ENCODE measurements at places on chromosomes 6 and 20.

DNA sequence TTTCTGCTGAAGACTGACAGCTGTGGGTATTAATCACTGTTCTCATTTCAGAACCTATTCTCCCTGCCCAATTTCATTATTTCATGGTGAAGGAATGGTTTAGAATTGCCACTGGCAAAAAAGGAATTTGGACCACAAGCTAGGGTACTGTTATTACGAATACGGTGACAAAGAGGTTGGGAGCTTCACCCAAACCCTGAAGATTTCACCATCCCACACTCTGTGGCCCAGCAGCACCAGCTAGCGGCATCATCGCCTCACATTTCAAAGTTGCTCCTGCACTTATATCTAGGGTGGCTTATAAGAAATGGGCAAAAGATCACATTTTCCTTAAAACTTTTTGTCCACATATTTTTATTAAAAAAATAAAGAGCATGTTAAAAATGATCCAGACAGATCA, 236.1 kb downstream of the SYNDIG1 start:
- DNase-seq = no peak

GRCh38 chr6:25558155-25558817, 93.7 kb upstream of the SCGN start:
- DNase-seq = no peak

DNA sequence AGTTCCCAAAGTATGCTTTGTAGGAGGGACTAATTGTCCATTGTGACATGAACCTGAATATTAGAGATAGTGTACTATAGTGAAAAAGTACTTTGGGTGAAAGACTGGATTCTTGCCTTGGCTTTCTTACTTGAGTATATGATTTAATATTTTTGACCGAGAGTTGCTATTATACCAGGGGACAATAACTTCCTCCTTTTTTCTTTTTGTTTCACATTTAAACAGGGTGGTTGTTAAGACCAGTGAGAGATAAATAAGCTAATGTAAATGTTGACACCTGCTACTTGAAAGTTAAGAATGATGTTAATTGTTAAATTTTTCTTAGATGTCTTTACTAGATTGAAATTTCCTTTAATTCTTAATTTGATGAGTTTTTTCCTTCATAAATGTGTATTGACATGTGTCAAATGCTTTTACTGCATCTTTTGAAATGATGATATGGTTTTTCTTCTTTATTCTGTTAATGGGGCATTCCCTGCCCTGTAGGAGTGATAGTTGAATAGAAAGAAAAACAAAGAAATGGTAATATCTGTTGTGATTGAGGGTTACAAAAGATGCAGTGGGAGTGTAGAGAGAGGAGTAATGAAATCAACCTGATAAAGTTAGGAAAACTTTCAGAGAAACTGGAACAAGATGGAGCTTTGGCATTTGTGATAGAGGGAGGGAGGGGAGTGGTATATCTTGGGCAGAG, 48.4 kb downstream of the ZFAND3 start:
- no peak for DNase-seq

- DNase-seq = no peak
These were observed 158.0 kb downstream of the DST start for GRCh38 chr6:56484669-56485068.

DNA sequence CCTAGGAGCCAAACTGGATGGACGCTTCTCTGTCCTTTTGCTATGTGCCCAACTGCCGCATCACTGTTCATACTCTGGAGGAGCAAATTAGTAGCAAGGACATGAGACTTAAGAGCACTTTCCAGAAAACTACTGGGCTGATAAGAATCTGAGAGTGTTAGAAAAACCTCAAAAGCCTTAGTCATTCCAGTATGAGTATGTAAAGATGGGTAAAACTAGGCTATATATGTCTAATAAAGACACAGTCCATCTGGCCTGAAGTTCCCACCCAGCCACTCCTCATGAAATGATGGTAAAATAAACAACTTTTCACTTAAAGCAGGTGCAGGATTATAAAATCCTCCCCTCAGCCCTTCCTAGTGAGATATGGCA, 30.6 kb downstream of the SHLD1 start:
- DNase-seq = no peak

DNA sequence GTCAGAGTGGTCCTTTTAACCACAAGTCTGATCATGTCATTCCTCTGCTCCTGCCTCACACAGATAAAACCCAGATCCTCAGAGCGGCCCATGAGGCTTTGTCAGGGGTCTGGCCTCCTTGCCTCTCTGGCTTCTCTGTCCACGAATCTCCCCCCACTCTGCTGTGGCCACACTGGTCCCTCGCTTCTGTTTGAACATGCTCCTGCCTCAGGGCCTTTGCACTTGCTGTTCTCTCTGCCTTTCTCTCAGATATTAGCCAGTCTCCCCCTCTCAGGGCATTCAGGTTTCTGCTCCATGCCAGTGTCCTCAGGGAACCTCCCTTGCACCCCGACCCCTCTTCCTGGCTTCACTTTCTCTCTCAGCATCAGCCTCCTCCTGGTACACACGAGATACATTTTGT, 518.5 kb downstream of the PREX1 start:
- DNase-seq = no peak

- DNase-seq = no peak
These were observed 139.4 kb upstream of the AKAP12 start for GRCh38 chr6:151100326-151100725.

DNA sequence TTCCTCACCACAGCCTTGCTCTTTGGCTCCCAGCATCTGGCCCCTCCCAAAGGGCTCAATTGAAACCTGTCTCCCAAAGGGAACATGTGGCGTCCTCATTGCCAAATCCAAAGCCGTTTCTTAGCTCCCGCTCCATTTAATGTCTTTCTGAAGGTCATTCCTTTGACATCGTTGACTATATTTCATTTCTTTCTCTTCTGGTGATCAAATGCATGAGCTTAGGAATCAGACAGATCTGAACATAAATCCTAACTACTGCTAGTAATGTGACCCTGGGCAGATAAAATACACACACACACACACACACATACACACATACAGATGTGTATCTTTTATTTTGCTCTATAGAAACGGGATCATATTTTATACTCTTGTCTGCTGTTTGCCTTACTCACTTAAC, 964.7 kb upstream of the FLRT3 start:
- no peak for DNase-seq

DNA sequence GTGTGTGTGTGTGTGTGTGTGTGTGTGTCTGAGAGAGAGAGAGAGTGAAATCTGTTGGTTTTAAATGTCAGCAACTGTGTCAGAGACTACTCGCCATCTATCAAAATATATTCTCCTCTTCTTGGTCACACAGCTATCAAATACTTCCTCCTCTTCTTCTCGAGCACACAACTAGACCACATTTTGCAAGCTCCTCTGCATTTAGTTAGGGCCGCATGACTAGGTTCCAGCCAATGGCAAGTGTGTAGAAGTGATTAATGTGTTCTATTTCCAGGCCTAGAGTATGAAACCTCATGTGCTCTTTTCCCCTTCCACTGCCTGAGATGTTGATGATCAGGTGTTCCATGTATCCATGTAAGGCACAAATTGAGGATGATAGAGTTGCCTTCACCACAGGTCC, 278.5 kb upstream of the MARCKS start:
- no peak for DNase-seq

DNA sequence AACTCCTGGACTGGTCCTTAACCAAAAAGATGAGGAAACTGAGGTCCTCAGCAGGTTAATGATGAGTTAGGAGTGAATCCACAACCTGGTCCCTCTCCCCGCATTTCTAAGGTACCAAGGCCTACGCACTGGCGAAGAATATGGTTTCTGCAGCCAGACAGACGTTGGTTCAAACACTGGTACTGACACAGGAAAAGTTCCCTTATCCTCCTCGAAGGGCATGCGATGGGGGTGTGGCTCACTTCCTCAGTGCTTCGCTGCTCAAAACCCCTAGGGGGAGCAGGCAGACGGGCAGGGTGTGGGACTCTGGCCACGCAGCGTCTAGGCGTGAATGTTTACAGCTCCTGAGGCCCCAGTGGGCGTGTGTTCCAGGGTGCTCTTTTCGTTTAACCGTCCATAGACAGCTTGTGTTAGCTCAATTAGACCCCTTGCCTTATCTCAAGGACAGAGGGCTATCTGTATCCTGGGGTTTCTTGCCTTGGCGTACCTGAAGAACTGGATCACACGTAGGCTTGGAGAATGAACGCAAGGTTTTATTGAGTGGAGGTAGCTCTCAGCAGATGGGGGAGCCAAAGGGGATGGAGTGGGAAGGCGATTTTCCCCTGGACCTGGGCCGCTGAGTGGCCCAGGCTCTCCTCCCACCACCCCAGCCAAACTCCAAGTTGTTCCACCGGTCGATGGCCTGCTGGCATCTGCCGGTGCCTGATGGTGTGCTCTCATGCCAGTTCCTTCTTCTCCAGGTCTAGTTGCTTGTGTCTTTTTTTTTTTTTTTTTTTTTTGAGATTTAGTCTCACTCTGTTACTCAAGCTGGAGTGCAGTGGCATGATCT, 31.8 kb upstream of the PTPN1 start:
- DNase-seq = peak; percentile 54

- no peak for DNase-seq
These were observed 48.1 kb downstream of the PRL start for GRCh38 chr6:22248513-22249308.

DNA sequence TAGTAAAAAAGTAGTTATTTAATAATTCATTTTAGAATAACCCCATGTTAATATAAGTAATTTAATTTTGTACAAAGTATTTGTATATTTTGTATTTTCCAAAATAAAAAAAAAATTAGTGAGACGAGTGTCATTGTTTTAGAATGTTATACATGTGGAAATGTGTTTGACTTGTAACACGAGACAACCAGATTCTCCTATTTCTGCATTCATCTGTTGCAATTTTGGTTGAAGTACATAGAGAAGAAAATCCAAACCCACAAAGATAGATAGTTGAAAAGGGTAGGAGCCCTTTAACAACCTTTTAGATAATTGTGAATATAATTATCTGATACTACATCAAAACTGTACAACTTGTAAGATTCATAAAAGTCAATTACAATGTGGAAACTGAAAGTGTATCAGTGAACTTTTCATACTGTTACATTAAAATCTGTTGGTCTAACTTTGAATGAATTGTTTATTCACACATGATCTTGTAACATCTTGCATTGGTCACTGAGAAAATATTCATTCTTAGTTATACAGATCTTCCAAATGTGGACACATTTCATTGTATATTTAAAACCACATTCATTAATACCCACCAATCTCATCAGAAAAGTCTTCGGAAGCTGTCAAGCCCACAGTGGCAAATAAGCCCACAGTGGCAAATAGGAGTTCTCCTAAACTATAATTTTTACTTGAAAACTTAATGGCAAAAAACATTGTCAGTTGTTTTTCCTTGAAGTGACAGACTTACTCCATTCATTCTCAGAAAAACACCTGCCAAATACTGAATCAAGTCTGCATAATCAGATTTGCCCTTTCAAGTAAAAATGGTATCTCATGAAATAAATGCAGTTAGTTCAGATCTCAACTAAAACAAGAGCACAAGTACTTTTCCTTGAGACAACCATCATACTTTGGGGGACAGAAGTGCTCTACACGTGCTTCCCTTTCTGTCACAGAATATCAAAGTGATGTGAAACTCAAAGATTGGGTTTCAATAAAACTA, 52.8 kb downstream of the FKBP5 start:
- DNase-seq = no peak

DNA sequence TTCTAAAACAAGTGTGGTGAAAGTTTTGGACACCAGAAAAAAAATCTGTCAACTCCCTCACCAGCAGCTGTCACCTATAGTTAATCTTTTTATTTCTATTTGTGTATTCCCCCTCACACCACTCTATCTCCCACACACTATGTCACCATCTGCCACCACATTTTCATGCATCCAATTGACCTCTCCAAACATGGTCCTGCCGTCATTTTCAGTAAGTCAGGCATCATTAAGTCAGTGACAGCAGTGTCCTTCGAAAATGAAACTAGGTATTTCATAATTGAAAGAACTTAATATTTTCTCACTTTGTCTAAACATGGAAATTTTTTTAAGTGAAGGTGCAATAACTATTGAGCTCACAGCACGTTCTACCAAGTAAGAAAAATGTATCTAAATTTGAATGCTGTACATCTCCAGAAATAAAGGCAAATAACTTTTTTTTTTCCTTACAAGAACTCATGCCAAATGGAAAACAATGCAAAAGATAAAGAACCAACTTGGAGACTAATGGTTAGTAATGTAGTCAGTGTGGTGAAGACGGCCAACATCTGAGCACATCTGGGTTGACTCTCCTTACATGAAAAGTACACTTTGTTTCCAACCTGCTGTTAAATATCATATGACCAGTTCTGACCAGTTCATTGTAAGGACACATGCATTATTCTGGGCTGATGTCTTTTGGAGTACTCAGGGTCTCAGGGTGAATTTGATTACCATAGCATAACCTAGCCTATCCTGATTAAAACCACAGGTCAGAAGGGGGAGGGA, 623.3 kb upstream of the MANEA start:
- DNase-seq = peak; percentile 20

- no peak for DNase-seq
These were observed 73.2 kb downstream of the GRM4 start for GRCh38 chr6:34072727-34073126.

GRCh38 chr20:17964073-17964472, 4.5 kb downstream of the SNX5 start:
- no peak for DNase-seq

DNA sequence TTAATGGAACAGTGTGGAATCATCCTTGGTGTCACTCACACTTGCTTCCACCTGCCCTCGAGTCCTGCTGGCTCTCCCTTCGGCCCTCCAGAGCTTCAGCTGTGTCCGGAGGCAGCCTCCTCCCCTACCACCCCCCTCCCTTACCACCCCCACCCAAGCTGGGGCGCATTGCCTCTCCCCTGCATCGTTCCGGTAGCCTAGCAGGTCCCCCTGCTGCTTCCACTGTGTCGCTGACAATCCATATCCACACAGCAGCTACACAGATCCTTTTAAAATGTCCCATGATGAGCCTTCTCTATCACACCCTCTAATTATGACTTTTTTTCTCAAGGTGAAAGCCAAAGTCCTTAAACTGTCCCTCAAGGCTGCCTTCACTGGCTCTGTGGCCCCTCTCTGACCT, 117.6 kb downstream of the TIAM2 start:
- DNase-seq = no peak

DNA sequence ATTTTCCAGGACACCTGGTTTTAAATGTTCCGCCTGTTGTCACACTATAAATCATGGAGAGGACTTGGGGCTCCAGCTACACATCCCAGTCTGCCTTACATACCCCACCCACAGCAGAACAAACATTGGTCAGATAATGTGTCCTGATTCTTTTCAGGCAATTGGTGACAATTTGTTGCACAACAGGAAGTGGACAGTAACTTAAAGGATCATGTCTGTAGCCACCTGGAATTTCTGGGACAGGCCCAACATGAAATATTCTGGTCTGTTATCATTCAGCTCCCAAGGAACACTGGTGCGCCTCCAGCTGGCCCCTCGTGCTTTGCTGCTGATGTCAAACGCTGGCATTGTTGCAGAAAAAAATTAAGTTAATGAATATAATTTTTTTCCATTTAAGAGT, 117.2 kb downstream of the SOBP start:
- DNase-seq = no peak

All from Ammon's horn (tissue), 1 donor.